ENCODE measurements at places on chromosomes 2 and 18.

GRCh38 chr2:3427272-3427671, 47.8 kb downstream of the TRAPPC12 start:
- no peak for DNase-seq

- DNase-seq: no peak
Measured at GRCh38 chr18:31325051-31325450, 7.1 kb downstream of the DSG1 start.

- no peak for DNase-seq
Measured at GRCh38 chr2:97935719-97936161, 60.0 kb downstream of the TMEM131 start.

- DNase-seq: no peak
Measured at GRCh38 chr2:240296104-240296406, 139.4 kb upstream of the GPC1 start.

DNA sequence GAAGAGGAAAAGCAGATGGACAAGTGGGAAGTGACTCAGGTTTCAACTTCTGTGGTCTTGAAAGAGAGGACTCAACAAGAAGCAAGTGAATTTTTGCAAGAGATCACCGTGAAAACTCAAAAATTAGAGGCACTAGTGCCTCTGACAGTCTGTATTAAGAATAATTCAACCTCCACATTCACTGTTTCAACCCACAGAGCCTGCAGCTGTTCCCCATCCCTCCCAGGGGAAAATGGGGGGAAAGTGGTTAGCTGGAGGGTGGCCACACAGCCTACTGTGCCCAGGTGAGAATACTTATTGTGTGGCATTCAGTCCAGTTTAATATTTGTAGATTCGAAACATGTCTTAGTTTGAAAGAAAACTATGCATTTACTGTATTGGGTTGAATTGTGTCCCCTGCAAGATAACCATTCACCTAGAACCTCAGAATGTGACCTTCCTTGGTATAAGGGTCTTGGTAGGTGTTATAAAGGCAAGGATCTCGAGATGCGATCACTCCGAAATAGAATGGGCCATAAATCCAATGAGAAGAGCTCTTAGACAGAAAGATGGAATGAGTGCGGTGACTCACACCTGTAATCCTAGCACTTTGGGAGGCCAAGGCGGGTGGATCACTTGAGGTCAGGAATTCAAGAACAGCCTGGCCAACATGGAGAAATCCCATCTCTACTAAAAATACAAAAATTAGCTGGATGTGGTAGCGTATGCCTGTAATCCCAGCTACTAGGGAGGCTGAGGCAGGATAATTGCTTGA, 94.3 kb downstream of the IRS1 start:
- no peak for DNase-seq

DNA sequence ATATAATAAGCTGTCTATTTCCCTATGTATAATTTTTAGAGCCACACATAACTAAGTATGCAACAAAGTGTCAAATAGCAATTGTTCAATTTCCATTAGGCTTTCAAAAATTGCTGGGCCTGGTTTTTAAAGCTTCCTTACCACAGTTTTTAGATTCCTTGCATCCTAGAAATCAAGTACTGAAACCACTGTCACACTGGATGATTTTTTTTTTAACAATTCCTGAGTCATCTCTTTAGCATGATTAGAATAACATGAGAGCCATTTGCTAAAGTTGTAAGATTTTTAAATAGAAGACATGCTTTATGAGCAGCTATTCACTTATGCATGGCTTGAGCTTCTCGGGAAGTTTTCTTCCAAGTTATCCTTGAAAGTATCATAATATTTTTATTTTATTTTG, 319.5 kb upstream of the NXPH2 start:
- DNase-seq: no peak

DNA sequence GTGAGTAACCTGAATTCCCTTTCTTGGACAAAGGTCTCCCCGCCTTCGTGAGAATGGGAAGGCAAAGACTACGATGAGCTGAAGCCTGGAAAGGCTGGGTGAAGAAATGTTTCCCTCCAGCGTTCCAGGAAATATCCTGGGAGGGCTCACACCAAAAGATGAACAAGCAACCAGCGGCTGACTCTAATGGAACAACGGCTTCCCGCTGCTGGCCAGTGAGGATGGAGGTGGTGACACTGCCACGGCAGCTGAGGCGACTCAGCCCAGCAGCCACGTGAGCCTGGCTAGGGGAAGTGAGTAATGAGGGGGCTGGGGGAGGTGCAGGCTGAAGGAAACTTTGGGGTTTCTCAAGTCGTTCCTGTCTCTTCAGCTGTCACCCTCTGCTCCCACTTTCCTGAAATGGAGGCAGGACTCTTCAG, 105.0 kb upstream of the SMAD7 start:
- DNase-seq: no peak

GRCh38 chr18:5943514-5943913, 48.2 kb upstream of the TMEM200C start:
- no peak for DNase-seq

- DNase-seq: no peak
Measured at GRCh38 chr2:4549666-4550210, 846.4 kb downstream of the DCDC2C start.

GRCh38 chr2:213980883-213981282, 430.0 kb upstream of the VWC2L start:
- no peak for DNase-seq

DNA sequence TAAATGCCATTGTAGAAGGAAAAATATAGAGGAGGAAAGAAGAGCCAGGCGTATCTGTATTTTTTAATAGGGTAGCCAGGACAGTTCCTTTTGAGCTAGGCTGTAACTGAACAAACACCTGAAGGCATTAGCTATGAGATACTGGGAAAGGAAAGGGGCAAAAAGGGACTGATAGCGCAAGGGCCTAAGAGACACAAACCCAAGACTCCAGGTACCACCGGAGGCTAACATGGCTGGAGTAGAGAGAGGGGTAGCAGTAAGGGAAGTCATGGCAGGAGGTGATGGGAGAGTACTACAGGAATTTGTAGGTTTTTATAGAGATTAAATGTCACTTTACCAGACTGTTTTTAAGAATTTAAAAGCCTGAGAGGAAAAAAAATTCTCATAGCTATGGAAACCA, 20.7 kb downstream of the PNO1 start:
- DNase-seq: no peak

Data from nucleus accumbens (tissue), 56 donors.